Activated naive CD4-positive, alpha-beta T cell treated with anti-CD3 and anti-CD28 coated beads, Interleukin-2, amount 10 ng/mL, durations not matched to agents 5 hours and 36 hours (primary cell): ENCODE measurements at places on chromosomes 2 and 18. TPM values are rescaled to one million over a fixed set of nuclear protein-coding genes. Genes with fewer than 3 reads are reported as not detected.

MAP3K2 gene
- 46.9 TPM for total RNA-seq

HPCAL1 gene
- total RNA-seq, result 77.8 TPM

ZNF519 gene
- total RNA-seq, result 12.9 TPM

MYO3B gene
- not detected for total RNA-seq

TRIM54 gene
- total RNA-seq, result not detected

DSC3 gene
- total RNA-seq, result not detected

ICA1L gene
- 2.8 TPM for total RNA-seq

M1AP gene
- total RNA-seq, result not detected

ZNF396 gene
- 0.98 TPM for total RNA-seq

TLX2 gene
- total RNA-seq, result 0.63 TPM
